ENCODE measurements at places on chromosomes 11 and 22.

- no peak for DNase-seq
Measured at GRCh38 chr22:28051091-28051786, 132.2 kb upstream of the PITPNB start.

DNA sequence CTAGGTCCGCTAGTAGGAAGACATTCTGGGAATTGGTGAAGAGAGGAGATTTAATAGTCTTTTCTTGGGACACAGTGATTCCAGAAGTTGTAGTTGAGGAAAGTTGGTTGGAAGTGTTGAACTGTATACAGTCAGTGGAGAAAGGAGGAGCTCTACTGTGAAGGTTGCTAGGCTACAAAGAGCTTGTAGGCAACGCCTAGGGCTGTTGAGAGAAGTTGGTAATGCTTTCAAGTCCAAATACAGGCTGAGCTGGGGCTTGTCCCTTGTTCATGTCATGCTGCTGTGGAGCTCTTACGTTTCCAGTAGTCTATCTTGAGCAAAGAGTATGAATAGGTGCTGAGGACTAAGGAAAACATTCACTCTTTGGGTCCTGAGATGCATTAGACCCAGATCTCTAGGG, 1.1 kb downstream of the TBCEL start:
- DNase-seq = no peak

- DNase-seq = no peak
Measured at GRCh38 chr11:105937331-105937730, 84.7 kb downstream of the MSANTD4 start.

- no peak for DNase-seq
Measured at GRCh38 chr22:39524753-39525657, 4.6 kb downstream of the ATF4 start.

DNA sequence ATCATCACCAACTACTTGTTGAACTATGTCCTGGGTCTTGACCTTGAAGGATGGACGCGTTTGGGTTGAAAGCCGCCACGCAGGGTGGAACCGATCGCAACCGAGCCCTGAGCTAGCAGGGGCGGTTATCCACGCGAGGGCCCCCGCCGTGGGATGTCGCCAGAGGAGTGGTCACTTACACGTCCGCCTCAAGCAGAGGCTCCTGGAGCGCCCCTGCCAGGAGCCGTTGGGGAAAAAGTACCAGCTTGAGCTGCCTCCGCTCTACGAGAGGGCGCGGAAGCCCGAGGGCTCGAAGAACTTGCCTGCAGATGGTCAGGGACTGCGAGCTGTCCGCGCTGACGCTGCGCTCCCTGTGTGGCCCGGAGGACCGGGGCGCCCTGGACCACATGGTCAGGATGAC, 100.7 kb upstream of the OR4C13 start:
- DNase-seq = no peak

DNA sequence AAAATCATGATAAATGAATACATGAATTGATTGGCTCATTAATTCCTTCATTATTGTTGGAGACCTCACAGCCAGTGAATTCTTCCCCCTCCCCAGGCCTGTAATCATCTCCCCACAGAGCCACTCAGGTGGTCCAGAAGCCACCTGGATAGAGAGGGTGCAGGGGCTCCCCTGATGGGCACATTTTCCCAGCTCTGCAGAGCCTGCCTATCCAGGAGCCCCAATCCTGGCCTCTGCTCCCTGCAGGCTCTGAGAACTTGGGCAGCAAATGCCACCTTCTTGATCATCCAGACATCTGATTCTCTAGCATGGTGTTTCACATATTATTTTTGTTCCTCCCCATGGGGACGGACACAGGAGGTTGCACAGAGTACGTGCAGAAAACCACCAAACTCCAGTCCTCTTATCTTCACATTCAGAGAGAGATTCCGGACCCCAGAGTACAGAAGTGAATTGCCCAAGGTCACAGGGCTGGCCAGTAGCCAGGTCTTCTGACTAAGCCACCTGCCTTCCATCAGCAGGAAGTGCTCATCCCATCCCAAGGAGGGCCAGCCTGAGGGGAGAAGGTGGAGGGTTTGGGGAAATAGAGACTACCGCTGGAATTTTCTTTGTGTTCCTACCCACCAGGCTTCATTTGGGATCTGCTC, 348.0 kb downstream of the BUD13 start:
- no peak for DNase-seq

DNA sequence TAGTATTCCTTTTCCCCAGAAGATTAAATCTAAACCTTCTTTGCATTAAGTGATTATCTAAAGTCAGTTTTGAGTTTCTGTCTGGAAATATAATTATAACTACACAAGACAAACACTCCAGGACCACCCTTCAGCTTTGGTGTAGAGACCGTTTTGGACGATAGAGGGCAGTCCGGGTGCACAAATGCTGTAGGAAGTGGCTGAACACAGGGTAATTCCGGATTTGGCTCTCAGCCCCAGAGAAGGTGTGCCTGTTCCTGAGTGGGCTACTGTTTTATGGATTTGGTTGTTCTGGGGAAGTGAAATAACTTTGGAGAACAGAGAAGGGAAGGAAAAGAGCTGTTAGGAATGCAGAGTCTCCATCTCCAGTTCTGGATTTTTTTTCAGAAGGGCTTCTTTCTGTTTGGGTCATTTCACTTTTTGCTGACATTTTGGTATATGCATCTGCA, 14.8 kb downstream of the EXT2 start:
- peak; percentile 26 for DNase-seq

GRCh38 chr11:33843018-33843417, 48.9 kb downstream of the LMO2 start:
- DNase-seq = no peak

DNA sequence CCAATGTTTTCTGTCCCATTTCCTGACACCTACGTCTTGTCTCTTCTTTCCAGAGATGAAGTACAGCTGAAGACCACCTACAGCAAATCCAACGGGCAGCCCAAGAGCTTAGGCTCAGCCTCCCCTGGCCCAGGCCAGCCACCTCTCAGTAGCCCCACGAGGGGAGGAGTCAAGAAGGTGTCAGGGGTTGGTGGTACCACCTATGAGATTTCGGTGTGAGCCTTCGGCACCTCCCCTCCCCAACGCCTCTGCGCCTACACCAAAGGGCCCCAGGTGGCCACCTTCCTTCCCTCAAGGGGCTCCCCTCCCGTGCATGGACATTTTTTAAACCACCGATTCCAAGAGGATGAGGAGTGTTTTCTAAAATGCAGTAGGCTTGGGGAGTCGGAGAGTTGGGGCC, 12.2 kb downstream of the MED19 start:
- DNase-seq = no peak

- DNase-seq = no peak
Measured at GRCh38 chr11:70644343-70645060, 246.2 kb downstream of the CTTN start.

DNA sequence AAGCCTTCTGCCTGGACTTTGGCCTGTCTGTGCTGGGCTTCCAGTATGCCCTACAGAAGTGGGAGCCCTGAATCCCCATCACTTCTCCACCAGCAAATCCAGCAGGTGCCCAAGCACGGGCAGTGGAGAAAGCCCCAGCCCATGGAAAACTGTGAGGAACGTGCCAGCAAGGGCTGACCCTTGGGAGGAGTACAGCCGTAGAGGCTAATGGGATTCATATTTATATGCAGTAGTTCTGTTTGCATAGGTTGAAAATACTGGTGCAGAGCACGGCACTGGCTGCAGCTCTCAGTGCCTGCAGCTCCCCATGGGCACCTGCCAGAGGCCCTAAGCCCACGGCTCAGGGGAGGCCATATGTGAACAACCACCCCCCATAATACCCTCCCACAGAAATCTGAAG, 10.1 kb downstream of the NAGA start:
- no peak for DNase-seq

GRCh38 chr22:35373781-35374180, 7.1 kb upstream of the HMOX1 start:
- DNase-seq = no peak

- DNase-seq = no peak
Measured at GRCh38 chr11:83374311-83374710, 88.1 kb upstream of the CCDC90B start.

Measured in breast epithelium (tissue), 4 donors.